Stimulated activated CD4-positive, alpha-beta T cell treated with anti-CD3 and anti-CD28 coated beads, Interleukin-4, amount 100 ng/mL, for 4 hours (primary cell): ENCODE measurements at places on chromosomes 16 and 17.

DNA sequence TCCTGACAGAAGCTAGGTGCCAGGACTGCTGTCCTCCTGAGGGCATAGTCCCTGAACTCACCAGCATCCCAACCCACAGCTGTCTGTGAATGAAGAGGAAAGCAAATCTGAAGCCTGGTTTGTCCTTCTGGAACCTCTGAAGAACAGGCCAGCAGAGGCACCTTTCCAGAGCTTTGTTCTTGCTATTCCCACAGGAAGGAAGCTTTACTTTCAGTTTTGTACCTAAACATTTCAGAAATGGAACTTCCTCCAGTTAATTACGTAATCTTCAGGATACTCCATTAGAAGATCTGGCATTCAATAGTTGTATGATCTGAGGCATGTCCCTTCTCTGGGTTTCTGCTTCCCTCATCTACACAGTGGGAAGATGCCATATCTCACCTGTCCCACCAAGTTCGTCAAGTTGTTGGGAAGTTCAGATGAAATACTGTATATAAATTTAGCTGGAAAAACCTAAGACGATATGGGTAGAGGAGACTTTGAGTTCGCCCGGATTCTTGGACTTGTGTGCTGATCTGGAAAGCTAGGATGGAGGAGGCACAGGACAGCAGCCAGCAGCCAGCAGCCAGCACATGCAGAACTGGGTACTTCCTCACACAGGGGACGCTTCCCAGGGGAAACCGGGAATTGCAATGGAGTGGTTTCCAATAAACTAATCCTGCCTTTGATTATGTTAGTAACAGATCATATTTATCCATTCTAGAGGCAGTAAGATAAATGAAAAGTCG is 22.4 kb downstream of the NXPH3 start:
- DNase-seq: no peak

GRCh38 chr17:43140396-43141332 is 15.5 kb upstream of the BRCA1 start:
- no peak for DNase-seq

DNA sequence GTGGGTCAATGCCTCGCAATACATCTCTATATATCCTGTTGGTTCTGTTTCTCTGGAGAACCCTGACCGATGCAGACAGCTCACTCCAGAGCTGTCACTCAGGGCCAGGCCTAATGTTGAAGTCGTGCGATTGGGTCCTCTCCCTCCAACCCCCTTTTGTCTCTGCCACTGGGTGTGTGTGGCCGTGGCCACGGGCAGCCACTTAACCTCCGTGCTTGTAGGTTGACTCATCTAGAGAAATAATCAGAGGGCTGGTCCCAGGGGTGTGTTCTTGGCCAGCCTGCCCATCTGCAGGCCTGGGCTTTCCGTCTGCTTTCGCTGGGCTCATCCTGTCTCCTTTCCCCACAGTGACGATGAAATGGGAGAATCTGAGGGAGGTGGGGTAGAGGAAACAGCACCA is 7.4 kb downstream of the ADAD2 start:
- no peak for DNase-seq

DNA sequence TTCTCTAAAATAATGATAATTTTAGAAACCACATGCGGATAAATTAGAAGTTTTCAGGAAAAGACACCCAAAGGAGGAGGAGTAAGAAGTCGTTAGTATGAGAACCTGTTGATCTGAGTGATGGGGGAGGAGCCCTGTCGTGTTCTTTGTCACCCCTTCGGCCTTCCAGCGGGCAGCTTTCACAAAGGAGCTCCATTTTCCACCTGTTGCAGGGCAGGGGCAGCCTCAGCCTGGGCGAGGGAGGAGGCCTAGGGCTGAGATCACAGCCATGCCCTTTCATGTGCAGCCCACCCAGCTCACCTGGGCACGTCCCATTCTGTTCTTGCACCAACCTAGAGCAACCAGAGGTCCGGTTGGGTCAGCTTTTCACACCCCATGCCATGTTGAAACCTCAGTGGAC is 5.3 kb downstream of the DUSP14 start:
- no peak for DNase-seq

DNA sequence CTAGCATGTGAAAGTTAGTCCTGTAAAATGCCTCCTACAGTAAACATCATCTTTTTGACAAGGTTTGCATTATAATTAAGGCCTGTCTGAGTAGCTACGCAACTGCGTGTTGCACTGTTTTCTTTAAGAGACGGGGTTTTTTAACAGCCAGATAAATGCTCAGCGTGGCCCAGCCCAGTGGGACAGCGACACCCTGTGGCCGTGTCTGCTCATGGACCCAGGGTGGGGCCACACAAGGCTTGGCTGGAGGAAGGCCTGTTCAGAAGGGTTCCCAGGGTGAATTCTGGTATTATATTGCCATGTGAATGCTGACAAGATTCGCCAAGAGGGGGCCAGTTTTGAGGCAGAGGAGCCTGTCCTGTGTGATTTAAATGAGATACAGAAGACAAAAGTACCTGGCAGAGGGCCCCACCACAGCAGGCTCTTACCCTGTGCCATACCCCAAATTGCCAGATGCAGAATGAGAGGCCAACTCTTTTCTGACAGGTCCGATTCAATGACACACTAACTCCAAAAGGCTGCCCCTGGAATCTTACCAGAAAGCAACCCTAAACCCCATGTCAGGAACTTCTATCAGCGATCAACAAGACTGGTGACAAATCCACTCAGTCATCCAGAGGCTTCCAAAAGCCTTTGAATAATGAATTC is 65.9 kb upstream of the IRX6 start:
- no peak for DNase-seq

- no peak for DNase-seq
These were observed 52.1 kb downstream of the NDEL1 start for GRCh38 chr17:8487743-8488142.

- no peak for DNase-seq
These were observed 28.2 kb upstream of the BRD7 start for GRCh38 chr16:50396761-50397535.

- DNase-seq: no peak
These were observed 619 bp downstream of the CACNB1 start for GRCh38 chr17:39196808-39197291.

DNA sequence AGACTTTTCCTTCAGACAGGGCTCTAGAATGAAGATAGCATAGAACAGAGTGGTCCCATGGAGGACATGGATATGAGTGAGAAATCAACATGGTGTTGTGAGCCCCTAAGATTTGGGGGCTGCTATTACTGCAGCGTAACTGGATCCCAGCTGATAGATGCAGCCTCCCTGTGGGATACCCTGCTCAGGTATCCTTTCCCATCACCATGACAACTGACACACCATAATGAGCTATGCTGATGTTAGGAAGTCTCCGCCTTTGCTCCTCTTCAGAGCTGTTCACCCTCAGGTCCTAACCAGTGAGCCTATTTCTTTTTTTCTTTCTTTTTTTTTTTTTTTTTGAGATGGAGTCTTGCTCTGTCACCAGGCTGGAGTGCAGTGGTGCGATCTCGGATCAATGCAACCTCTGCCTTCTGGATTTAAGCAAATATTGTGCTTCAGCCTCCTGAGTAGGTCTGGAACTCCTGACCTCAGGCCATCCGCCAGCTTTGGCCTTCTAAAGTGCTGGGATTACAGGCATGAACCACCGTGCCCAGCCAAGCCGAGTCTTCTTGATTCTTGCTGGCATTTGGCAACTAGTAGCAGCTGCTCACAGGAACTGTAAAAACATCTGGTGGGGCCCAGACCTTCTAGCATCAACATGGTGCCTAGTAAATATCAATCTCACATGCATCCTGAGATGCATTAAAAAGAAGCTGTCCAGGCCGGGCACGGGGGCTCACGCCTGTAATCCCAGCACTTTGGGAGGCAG is 17.1 kb downstream of the STX4 start:
- no peak for DNase-seq

GRCh38 chr17:67574658-67575293 is 143.0 kb upstream of the NOL11 start:
- DNase-seq: no peak
